ENCODE measurements at places on chromosomes 5 and 9. TPM values are rescaled to one million over a fixed set of nuclear protein-coding genes. Genes with fewer than 3 reads are reported as not detected.

DNA sequence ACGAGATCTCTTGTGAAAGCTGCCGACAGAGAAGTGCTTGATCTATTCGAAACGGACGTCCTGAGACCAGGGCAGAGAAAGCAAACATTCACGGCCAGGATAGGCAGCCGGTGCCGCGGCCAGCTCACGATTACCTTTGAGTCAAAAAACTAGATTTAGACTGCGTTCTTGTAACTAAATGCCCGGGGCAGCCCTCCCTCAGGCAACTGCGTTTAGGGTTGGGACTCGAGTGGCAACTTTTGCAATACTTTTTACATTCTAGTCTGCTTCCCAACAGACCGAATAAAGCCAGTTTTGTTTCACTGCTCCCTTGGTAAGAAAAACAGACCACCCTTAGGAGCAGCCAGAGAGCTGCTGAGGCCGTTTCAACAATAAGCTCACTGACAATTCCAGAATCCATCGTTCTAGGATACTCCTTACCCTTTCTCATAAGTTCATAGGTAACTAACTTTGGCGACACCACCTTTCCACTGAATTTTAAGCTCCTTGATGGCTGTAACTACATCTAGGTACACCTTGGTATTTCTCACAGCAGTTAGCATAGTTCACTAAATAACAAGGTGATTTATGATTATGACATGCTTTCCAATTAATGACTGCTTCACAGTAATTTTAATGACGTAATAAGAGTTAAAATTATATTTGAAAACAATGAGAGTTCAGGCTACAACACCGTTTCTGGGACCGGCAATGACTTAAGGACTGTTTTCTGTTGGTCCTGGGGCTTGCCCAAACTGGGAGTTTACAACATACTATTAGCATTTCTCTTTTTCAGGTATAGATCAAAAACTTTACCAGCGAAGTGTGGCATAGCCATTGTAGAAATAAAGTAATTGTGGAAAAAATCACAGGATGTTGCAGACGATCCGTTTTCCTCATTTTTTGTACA lies 899 bp upstream of the RAPGEF6 start:
- peak overlapping the region; percentile 66 for H3K4me3 ChIP-seq
- H3K27me3 ChIP-seq: no peaks in the 10 kb centered on the region
- DNase-seq: no peak
- H3K36me3 ChIP-seq: no peaks in the 10 kb centered on the region
- H3K4me1 ChIP-seq: peaks cover 17% of the 10 kb centered on the region

DNA sequence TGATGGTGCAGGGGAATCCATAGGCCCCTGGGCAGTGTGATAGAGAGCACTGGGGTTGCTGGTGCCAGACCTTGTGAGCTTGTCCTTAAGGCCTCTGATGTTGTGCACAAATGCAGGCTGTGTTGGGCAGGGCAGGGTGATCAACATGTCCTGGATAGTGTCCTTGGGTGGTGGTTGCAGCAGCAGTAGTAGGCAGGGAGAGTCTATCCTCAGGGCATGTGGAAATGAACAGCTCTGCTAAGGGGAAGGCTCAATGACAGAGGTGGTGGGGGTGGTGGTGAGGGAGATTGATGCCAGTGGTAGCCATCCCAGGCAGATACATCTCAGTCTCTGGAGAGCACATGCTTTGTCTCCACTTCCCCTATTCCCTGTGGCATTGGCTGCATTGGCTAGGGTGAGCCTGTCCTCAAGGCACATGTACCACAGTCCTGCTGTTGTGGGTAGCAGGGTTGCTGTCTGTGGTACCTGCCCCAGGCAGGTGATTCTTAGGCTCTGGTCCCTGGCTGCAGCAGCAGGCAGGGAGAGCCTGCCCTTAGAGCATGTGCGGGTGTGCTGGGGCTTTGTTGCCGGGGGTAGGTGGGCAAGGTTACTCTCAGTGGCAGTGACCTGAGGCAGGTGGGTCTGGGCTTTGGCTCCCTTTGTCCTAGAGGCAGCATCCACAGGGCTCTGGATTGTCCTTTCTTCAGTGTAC lies 111.1 kb downstream of the WDR70 start:
- no peaks in the 10 kb centered on the region for H3K27me3 ChIP-seq
- no peak for DNase-seq
- H3K36me3 ChIP-seq: peaks cover 9% of the 10 kb centered on the region
- H3K27ac ChIP-seq: no peak overlapping the region
- H3K4me1 ChIP-seq: no peaks in the 10 kb centered on the region
- H3K4me3 ChIP-seq: no peak overlapping the region

DNA sequence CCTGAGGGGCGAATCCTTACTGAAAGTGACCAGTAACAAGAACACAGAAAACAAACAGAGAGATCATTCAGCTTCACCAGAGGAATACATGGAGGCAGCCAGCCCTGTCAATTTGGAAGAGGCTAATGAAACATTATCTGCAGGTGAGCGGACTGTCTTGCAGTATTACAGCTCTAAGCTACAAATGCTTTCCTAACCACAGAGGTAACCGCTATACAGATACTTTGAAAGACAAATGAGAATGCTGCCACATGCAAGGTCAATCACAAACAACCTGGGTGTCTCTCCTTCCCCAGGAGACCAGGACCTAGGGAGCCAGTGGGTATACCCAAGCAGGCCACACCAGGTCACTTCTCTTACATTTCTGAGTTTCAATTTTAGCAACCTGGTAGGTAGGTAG lies 30.2 kb downstream of the EFNA5 start:
- DNase-seq: no peak
- H3K4me3 ChIP-seq: no peak overlapping the region
- H3K36me3 ChIP-seq: no peaks in the 10 kb centered on the region
- H3K27me3 ChIP-seq: no peaks in the 10 kb centered on the region

- no peak overlapping the region for H3K4me3 ChIP-seq
- no peaks in the 10 kb centered on the region for H3K4me1 ChIP-seq
- no peaks in the 10 kb centered on the region for H3K27me3 ChIP-seq
- H3K27ac ChIP-seq: no peak overlapping the region
Observed at GRCh38 chr5:50984640-50985039, 318.2 kb downstream of the PARP8 start.

DNA sequence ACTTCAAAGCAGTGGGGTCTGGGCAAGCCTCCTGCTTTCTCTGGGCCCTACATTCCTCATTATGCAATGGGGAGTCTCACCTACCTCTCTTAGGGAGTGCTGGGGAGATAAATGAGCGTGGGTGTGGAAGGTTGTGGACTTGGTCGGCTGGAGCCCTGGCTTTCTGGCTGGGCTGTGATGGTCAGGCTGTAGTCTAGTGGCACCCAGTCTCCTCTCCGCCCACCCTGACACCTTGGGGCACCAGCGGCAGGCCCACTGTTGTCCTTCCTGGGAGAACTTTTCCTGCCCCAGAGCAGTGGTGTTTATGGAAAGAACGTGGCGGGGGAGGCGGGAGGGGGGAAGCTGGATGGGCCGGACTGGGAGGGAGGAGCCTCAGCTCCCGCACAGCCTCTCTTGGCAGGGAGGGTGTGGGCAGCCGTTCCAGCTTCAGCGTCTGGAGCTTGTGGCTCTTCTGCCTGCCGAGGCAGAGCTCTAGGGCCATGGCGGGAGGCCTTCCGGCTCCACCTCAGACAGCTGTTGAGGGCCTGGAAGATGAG lies 4.1 kb downstream of the PTGS1 start:
- no peaks in the 10 kb centered on the region for H3K27me3 ChIP-seq
- H3K4me3 ChIP-seq: no peak overlapping the region
- H3K4me1 ChIP-seq: peaks cover 45% of the 10 kb centered on the region
- no peak overlapping the region for H3K27ac ChIP-seq

GRCh38 chr5:64690417-64691151 lies at the start of gene SHISAL2B:
Gene SHISAL2B (plus strand): TSS chr5:64690503. CDS start chr5:64690624, 121 bp downstream.
- H3K4me1 ChIP-seq: peaks cover 10% of the 10 kb centered on the region
- no peak within 1 kb of the TSS for H3K27ac ChIP-seq
- no peak within 1 kb of the TSS for H3K4me3 ChIP-seq
- peak; percentile 75 for DNase-seq

DNA sequence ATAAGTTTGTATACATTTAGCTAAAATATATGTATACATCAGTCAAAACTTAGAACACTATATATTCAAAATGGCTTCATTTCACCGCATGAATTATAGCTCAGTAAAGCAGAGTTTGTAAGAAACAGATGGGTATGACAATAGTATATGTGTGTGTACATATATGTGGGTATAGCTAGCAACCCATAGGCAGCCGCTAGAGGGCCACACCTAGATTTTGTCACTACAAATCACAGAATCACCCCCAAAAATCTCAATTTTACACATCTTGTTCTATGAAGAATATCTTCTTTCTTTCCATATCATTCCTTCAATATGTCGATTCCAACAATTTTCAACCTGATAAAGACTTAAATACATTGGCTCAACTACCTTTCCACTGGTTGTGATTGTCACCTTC lies 357.8 kb upstream of the CCNG1 start:
- H3K36me3 ChIP-seq: no peaks in the 10 kb centered on the region
- no peak for DNase-seq
- H3K27ac ChIP-seq: no peak overlapping the region
- no peaks in the 10 kb centered on the region for H3K4me1 ChIP-seq
- H3K4me3 ChIP-seq: no peak overlapping the region

- H3K27ac ChIP-seq: no peak overlapping the region
- no peak for DNase-seq
- peaks cover 100% of the 10 kb centered on the region for H3K36me3 ChIP-seq
- peaks cover 3% of the 10 kb centered on the region for H3K4me1 ChIP-seq
- H3K27me3 ChIP-seq: no peaks in the 10 kb centered on the region
Observed at GRCh38 chr5:32387211-32387610, 57.3 kb downstream of the ZFR start.

- H3K36me3 ChIP-seq: no peaks in the 10 kb centered on the region
- peaks cover 8% of the 10 kb centered on the region for H3K4me1 ChIP-seq
- peak; percentile 67 for DNase-seq
- H3K27me3 ChIP-seq: no peaks in the 10 kb centered on the region
- H3K27ac ChIP-seq: no peak overlapping the region
Observed at GRCh38 chr9:114285166-114285867, 37.6 kb upstream of the ORM1 start.

GRCh38 chr9:104177003-104177611 lies 83.0 kb downstream of the SMC2 start:
- no peaks in the 10 kb centered on the region for H3K36me3 ChIP-seq
- DNase-seq: no peak

- no peak overlapping the region for H3K4me3 ChIP-seq
- H3K4me1 ChIP-seq: no peaks in the 10 kb centered on the region
- no peak for DNase-seq
- no peak overlapping the region for H3K27ac ChIP-seq
Observed at GRCh38 chr5:15183520-15183919, 311.9 kb upstream of the ANKH start.

GRCh38 chr5:33978306-33978705 lies 6.2 kb downstream of the SLC45A2 start:
- H3K4me3 ChIP-seq: no peak overlapping the region
- no peak overlapping the region for H3K27ac ChIP-seq
- no peaks in the 10 kb centered on the region for H3K27me3 ChIP-seq
- no peak for DNase-seq
- no peaks in the 10 kb centered on the region for H3K36me3 ChIP-seq

GRCh38 chr9:77725046-77725694 lies 77.0 kb upstream of the GNA14 start:
- DNase-seq: no peak
- H3K4me1 ChIP-seq: no peaks in the 10 kb centered on the region
- peaks cover 25% of the 10 kb centered on the region for H3K36me3 ChIP-seq
- no peaks in the 10 kb centered on the region for H3K27me3 ChIP-seq

CDH9 gene
- total RNA-seq: not detected

SLCO4C1 gene
- total RNA-seq: 6.6 TPM

HDHD3 gene
- total RNA-seq: 14.5 TPM

FOXD4L6 gene
- not detected for total RNA-seq

CD72 gene
- total RNA-seq: 74.4 TPM

TMEM174 gene
- total RNA-seq: not detected

DMGDH gene
- 0.57 TPM for total RNA-seq

NOXA1 gene
- total RNA-seq: 5.3 TPM

PDZD2 gene
- 4.7 TPM for total RNA-seq

PCAT7 gene
- not detected for total RNA-seq

SH3GLB2 gene
- 75.9 TPM for total RNA-seq

PHF24 gene
- total RNA-seq: 1.1 TPM

GCNT1 gene
- total RNA-seq: 24.8 TPM

Data from spleen (tissue), 13 donors.